EL (cell line): ENCODE measurements at places on chromosomes 2 and 18.
A peak's percentile ranks its signal among the peaks of the same experiment; 100 is the strongest.

DNA sequence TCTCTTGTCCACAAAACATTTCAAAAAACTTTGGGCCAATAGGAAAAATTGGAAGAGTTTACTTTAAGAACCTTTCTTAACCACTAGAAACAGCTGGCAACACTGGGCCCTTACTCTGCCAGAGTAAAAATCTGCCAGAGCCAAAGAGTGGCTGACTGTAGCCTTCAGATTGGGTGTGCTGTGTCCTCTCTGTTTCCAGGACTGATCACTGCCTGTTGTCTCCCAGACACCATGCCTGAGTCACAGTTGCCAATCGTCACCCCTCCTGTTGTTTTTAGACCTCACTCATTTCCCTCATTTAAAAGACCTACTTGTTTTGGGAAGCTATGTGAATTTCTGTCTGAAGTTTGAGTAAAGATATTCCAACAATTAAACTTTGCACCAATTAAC lies 159.1 kb downstream of the PPP1R1C start:
- peak; percentile 35 for DNase-seq

DNA sequence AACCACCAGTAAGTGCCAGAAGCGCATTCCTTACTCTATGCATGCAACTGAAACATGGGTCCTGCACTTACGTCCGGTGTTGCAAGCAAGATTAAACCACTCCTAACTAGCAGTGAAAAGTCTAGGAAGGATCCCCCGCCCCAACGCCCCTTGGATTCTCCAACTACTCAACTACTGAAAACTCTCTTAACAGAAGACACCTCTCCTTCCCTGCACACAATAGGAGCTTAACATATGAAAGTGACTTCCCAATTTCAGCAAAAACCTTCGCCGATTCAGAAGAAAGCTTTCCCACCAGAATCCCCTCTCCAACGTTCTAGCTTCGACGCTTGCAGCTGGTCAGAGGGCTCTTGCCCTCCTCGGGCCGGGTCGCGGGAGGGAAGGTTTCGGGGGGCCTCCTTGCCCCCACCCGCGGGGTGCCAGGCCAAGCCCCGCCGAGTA lies 578 bp downstream of the IWS1 start:
- peak; percentile 50 for DNase-seq

DNA sequence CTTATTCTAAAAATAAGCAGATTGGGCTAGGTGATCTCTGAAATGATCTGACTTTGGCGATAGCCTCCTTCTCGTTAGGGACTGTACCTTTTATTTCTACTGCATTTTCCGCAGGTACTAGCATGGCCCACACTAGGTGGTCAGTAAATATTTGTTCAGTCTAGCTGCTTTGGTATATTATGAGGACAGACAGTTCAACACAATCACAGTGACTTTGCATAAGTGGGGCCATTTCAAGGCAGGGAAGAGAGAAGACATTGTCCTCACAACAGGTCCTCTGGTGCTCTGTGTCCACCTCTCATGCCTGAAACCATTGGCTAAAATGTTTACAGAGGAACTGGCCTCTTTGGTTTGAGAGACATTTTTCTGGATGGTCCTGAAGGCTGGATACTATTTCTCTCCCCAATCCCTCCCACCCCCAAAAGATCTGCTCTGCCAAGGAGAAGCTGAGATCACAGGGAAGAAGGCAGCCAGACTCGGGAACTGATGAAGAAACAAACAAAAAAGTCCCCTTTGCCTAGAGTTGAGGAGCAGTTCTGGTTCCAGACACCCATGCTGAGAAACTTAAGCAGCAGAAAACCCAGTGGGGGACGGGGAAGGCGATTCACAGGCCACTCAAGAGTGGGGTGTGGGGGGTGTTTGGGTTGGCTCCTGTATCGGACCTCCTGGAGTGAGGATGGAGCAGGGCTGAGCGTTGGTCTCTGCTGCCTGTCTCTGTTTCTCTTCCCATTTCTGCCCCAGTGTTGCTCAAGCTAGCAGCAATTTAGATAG lies 2.9 kb upstream of the TNP1 start:
- DNase-seq: no peak

- DNase-seq: no peak
Measured at GRCh38 chr2:110768591-110768990, 36.2 kb downstream of the ACOXL start.

DNA sequence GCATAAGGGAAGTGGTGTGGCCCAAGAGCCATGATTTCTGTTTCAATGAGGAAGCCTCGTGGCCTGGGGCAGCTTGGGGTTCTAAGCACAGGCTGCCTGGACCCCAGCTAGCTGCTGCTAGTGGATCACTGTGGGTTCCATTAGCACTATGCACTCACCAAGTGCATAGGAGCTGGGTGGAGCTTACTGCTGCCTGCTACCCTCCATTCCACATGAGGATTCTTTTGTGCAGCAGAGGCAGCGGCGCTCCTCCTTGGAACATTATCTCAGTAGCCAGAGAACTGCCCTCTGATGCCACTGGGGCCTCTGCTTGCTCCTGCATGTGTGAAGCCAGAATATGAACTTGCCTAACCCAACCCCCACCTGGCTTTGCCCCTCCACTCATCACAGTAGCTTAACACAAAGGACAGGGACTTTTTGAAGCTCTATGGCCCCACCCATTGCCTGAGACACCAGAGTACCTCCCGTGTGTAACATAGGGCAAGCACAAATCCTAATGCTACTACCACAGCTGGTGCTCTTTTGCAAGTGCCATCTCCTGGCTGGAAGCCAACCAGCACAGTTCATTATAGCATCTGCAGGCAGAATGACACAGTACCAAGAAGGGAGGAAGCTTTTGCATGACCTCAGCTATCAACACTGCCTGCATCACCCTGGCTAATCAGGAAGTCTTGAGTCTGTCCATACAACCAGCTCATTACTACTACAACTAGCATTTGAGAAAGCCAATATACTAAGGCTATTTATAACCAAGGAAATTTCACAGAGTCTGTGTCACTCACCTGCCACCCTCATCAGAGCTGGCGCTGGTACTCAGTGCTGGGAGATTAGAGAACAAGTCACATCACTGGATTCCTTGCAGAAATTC lies 297.0 kb upstream of the GULP1 start:
- peak; percentile 48 for DNase-seq

DNA sequence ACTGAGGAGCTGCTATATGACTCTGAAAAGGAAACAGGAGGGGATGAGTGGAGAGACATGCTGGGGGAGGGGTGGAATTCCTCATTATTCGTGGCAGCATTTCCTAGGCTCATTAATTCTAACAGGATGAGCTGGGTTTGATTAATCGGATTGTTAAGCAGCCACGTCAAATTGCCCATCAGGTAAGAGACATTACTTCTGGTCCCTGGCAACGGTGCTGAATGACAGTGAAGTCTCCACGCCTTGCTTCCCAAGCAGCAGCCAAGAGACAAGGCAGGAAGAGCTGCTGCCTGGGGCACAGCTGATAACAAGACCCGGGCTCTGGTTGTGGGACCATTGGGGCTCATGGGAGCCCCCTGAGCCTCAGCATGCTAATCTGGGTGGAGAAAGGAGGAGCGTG lies 86.6 kb downstream of the MARCHF4 start:
- DNase-seq: no peak

- no peak for DNase-seq
Measured at GRCh38 chr18:79582978-79583377, 96.6 kb upstream of the CTDP1 start.

DNA sequence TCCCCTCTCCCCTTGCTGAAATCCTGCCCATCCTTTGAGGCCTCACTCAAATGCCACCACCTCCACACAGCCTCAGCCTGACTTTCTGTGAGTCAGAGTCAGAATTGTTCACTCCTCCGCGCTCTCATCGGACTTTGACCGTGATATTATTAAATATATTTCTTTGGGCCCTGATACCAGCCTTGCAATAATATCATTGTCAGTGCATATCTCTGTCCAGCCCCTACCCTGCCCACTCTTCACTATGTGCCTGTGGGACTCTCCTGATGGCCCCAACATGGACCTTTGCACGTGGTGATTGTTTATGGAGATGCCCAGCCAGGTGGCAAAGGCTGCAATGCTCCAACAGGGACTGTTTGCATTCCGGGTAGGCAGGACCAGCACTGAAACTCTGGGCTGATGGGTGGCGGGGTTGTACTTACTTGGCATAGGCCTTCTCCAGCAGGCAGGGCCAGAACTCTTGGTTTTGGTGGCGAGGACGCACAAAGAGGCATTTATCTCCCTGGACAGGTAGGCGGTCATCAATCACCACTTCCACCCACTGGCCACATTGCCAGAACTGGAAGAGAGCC lies 37.3 kb downstream of the CAPN13 start:
- no peak for DNase-seq

DNA sequence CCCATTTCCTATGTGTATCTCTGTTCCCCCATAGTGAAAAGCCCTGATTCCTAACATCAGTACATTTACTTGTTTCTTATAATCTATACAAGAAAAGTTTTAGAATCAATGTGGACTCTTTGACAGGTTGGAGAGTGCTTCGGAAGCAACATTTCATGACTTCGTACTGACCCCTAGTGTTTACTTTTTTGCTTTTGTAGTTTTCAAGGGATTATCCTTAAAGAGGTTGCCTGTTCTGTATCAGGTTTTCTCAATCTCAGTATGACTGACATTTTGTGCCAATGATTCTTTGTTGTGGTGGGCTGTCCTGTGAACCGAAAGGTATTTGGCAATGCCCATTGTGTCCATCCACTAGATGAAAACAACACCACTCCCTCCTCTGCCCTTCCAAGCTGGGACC lies 43.3 kb upstream of the SERPINB2 start:
- DNase-seq: peak; percentile 64

- DNase-seq: no peak
Measured at GRCh38 chr2:234687718-234688475, 191.0 kb upstream of the ARL4C start.

- DNase-seq: no peak
Measured at GRCh38 chr18:70627182-70627802, 338.4 kb downstream of the SOCS6 start.

DNA sequence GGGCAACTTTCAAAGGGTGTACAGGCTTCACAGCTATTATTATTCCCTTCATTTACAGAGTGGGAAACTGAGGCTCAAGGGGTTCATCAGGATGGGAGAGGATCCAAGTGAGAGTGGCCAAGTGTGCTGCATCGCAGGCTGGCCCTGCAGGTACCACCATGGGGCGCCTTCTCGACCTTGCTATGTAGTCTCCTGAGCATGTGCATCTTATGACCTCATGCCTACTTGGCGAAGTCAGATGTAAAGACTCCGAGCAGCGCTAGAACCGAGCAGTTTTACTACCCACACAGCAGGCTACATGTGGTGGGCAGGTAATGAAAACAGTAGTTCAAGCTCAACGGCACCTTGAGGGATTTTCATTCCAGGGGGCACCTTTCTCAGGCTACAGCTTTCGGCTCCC lies 42.0 kb downstream of the TFCP2L1 start:
- DNase-seq: no peak

GRCh38 chr18:48002933-48003365 lies 72.5 kb upstream of the SMAD2 start:
- peak; percentile 99 for DNase-seq

DNA sequence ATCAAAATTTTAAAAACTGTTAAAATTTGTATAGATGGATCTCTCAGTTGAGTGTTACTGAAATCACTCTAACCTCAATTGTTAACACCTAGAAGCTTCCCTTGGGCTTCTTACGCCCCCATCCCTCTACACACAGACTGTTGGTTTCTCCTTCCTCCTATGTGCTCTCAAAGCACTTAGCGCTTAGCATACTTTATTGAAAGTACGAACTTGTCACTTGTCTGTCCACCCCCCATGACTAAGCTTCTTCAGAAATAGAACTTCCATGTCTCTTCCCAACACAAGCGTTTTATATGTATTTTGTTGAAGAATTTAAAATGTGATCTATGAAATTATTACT lies 441 bp downstream of the MPHOSPH10 start:
- DNase-seq: peak; percentile 26

GRCh38 chr18:50340078-50340477 lies 34.8 kb upstream of the SKA1 start:
- no peak for DNase-seq
